Vagina (tissue), 2 donors: ENCODE measurements at places on chromosomes 4 and X. TPM values are rescaled to one million over a fixed set of nuclear protein-coding genes. Genes with fewer than 3 reads are reported as not detected.

Gene PNMA6F
- total RNA-seq, result not detected

GRCh38 chr4:158996669-158997074 is 106.2 kb upstream of the RAPGEF2 start:
- H3K27ac ChIP-seq, result no peak overlapping the region
- no peaks in the 10 kb centered on the region for H3K27me3 ChIP-seq
- no peaks in the 10 kb centered on the region for H3K36me3 ChIP-seq
- no peak for DNase-seq

DNA sequence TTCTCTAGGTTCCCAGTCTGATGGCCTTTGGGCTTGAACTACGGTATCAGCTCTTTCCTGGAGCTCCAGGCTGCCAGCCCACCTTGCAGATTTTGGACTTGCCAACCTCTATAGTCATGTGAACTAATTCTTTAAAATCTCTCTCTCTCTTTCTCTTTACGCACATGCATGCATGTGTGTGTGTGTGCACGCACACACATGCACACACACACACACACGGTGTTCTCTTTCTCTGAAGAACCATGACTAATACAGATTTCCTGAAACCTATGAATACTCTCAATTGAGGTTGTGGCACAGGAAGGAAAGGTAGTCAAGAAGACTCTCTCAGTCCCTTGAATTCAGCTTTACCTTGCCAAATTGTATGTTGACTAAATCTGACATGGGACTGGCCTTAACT is 6.2 kb upstream of the ZCCHC13 start:
- no peak for DNase-seq
- H3K4me1 ChIP-seq, result no peaks in the 10 kb centered on the region
- H3K4me3 ChIP-seq, result no peak overlapping the region
- H3K27me3 ChIP-seq, result no peaks in the 10 kb centered on the region

DNA sequence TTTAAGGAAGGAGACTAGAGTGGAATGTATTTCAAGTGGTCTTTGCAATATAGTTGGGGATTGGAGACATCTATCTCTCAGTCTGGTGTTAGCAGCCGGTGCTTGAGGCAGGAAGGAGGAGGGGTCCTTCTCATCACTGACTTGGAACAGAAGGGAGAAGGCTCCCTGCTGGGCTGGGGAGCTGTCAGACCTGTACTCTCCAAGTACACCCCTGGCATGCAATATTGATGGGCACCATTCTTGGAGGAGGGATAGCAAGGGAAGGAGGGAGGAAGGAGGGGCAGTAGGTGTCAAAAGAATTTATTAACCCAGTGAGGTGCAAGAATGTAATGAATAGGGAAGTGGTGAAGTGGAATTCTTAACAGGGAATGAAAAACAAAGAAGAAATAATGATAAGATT is 338.8 kb downstream of the UNC5C start:
- no peak overlapping the region for H3K4me3 ChIP-seq
- H3K4me1 ChIP-seq, result no peaks in the 10 kb centered on the region
- no peak overlapping the region for H3K27ac ChIP-seq

- H3K4me3 ChIP-seq, result no peak overlapping the region
- no peaks in the 10 kb centered on the region for H3K27me3 ChIP-seq
- H3K27ac ChIP-seq, result no peak overlapping the region
- no peaks in the 10 kb centered on the region for H3K36me3 ChIP-seq
Observed at GRCh38 chr4:78214078-78214477, 157.0 kb downstream of the FRAS1 start.

Gene APLN
- total RNA-seq, result not detected

GRCh38 chr4:124980276-124980752 is 267.8 kb upstream of the ANKRD50 start:
- H3K27me3 ChIP-seq, result no peaks in the 10 kb centered on the region
- no peaks in the 10 kb centered on the region for H3K36me3 ChIP-seq
- DNase-seq, result no peak
- no peaks in the 10 kb centered on the region for H3K4me1 ChIP-seq
- no peak overlapping the region for H3K4me3 ChIP-seq

Gene MAGEB2
- total RNA-seq, result not detected

DNA sequence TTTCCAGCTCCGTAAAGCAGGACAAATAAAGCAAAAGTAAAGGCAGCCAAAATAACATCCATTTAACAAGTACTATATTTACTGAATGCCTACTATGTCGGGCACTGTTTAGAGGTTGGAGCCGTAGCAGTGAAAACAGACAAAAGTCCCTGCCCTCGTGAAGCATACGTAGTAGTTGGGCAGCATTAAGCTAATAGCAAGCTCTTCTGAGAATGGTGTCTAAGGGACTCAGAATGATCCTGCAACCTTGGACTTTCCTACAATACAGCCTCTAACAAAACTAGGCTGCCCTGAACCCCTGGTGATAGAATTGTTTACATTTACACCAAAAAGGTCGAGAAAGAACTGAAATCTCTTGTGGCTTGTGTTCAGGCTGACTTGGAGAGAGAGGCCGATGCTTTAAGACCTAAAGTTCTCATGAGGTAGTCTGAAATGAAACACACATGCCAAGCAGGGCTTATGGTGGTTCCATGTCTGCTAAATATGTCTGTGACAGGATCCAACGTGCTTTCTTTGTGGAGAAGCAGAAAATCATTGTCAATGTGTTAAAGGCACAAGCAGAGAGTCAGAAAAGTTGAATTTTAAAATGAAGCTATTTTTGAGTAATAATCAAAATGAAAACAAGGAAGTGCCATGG is 898 bp upstream of the PDGFC start:
- H3K36me3 ChIP-seq, result no peaks in the 10 kb centered on the region
- H3K4me3 ChIP-seq, result peak overlapping the region; percentile 68
- no peak for DNase-seq
- no peaks in the 10 kb centered on the region for H3K27me3 ChIP-seq
- H3K4me1 ChIP-seq, result peaks cover 23% of the 10 kb centered on the region

GRCh38 chr4:128456171-128456570 is 168.6 kb upstream of the PGRMC2 start:
- no peaks in the 10 kb centered on the region for H3K27me3 ChIP-seq
- no peak for DNase-seq

DNA sequence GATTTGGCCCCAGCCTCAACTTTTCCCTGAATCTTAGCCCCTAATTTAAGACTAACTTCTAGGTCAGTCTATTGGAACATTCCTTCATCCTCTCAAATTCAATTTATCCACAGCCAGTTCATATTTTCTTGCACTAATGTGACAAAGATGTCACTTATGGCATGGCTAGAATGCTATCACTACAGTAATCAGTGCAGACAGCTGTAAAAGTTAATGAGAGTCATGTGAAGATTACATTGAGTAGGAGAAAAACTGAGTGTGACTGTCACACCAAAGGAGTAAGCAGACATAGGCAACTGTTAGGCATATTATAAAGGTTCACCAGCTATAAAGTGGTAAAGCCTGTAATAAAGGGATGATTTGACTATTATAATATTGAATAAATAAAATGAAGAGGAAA is 42.6 kb downstream of the GABRG1 start:
- no peak overlapping the region for H3K4me3 ChIP-seq
- no peak overlapping the region for H3K27ac ChIP-seq
- H3K27me3 ChIP-seq, result no peaks in the 10 kb centered on the region
- DNase-seq, result no peak

DNA sequence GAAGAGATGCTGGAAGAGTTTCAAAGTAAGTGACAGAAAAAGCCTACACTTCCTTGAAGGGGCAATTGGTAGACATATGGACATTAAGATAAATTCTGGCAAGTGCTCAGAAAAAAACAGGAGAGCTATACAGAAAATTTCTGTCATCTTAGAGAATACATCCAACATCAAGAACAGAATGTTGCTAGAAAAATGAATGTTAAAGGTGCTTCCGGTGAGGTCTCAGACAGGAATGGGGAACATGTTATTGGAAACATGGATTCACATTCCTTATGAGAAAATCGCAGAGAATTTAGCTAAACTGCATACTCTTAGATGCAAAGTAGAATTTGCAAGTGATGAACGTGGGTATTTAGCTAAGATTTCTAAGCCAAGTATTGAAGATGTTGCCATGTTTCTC is 9.5 kb downstream of the XAGE1B start:
- H3K36me3 ChIP-seq, result no peaks in the 10 kb centered on the region
- no peaks in the 10 kb centered on the region for H3K27me3 ChIP-seq
- no peak for DNase-seq
- H3K4me3 ChIP-seq, result no peak overlapping the region
- H3K4me1 ChIP-seq, result no peaks in the 10 kb centered on the region

- DNase-seq, result no peak
- no peaks in the 10 kb centered on the region for H3K27me3 ChIP-seq
- H3K4me1 ChIP-seq, result no peaks in the 10 kb centered on the region
- H3K27ac ChIP-seq, result no peak overlapping the region
Observed at GRCh38 chr4:72432282-72432681, 136.7 kb downstream of the ADAMTS3 start.

DNA sequence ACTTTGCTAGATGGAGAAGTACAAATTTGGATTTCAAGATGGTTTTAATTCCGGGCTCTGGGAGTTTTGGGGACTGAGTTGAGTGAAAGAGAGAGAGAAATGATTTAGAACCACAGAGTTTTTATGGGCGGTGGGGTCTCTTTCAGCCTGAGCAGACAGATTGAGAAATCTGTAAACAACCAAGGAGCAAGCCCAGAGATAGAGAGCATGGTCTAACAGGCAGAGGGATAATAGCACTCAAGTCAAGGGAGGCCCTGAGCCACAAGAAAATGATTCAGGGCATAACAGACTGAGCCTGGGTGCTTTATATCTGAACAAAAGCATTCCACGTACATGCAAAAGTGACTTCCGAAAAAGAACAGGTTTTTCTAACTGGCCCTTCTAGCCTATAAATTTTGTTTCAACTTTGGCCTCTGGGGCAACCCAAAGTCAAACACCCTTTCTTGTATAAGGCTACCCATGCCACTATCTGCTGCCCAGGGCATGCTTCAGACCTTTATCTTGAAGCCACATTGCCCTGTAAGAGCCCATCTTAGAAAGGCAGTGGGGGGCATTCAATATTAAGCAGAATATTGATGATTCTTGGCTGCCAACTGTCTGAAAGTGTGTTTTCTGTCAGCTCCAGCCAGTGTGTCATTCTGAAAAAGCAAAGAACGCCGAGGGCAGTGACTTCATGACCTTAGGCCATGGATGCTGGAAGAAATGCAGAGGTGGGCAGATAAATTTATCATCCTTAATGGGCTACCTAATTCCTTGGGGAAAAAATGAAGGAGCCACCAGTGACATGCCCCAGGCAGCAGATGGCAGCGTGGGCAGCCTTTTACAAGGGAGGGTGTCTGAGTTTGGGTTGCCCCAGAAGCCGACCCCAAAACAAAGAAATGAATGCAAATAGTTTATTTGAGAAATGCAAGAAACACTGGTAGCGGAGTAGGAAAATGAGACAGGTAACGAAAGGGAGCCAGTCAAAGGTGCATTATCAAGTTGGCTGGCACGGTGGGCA is 637.6 kb downstream of the MID1IP1 start:
- no peak for DNase-seq
- H3K4me3 ChIP-seq, result no peak overlapping the region
- no peaks in the 10 kb centered on the region for H3K36me3 ChIP-seq
- no peaks in the 10 kb centered on the region for H3K27me3 ChIP-seq
- H3K4me1 ChIP-seq, result no peaks in the 10 kb centered on the region

DNA sequence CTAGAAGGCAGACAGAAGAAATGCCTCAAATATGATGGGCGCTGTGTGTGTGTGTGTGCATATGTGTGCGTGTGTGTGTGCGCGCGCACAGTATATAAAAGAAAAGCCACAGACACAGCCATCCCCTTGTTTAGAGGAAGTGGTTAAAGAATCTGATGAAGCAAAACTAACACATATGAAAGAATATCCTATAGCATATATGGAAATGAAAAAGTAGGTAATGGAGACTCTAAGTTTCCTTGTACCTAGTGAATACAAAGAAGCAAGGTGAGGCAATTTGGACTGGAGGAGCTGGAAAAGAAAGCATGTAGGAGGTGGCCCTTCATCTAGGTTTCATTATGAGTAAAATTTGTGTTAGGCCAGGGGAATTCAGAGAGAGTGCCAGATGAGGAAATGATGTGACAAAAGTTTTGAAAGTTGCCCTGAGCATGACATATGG is 58.6 kb upstream of the MCF2 start:
- H3K4me1 ChIP-seq, result no peaks in the 10 kb centered on the region
- no peak overlapping the region for H3K27ac ChIP-seq
- H3K4me3 ChIP-seq, result no peak overlapping the region

DNA sequence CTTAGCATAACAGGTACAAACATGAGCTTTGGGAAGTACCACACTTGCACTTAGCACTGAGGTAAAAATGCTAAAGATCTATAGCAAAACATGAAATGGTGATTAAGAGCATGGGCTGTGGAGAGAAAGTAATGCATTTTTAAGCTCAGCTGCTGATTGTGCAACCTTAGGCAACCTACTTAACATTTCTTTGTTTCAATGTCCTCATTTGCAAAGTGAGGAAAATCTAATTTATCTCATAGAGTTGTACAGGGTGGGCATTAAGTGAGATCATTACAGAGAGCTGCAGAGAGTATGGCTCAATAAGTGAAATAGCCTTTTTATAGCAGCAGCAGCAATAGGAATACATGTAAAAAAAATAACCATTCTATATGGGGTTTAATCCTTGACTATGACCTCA is 87.0 kb downstream of the PAK3 start:
- no peaks in the 10 kb centered on the region for H3K36me3 ChIP-seq
- no peak for DNase-seq
- H3K4me1 ChIP-seq, result no peaks in the 10 kb centered on the region
- no peak overlapping the region for H3K27ac ChIP-seq
- no peak overlapping the region for H3K4me3 ChIP-seq

DNA sequence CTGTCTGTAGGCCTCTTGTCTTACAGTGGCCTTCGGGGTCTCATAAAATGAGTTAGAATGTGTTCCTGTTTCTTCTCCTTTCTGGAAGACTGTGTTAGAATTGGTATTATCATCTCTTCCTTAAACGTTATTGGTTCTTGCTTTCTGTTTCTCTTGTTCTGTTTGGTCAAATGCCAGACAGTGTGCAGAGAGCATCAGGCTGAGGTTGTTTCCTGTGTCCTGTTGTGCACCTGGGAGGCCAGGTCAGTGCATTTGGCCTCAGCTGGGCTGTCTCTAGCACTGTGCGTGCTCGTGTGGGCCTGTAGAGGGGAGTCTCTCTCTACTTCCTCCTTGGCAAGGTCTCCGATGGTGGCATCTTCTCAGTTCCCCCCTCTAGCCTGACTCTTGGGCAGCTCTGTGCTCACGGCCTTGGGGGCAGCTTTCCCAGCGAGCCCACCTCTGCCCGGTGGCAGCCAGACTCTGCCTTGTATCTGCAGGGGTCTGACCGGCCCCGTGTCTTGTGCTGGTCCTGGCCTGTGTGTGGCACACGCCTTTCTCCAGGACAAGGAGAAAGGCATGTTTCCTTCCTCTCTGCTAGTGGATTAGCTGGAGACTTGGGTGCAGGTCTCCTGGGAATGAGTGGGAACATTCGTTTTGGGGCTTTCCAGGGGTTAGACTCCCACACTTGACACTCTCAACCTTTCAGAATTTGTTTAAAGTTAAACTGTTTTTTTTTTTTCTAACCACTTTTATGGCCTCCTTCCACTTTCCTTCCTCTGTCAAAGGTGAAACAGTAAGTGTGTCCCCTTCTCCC is 62.3 kb downstream of the FAM193A start:
- no peaks in the 10 kb centered on the region for H3K27me3 ChIP-seq
- H3K27ac ChIP-seq, result no peak overlapping the region
- H3K4me1 ChIP-seq, result peaks cover 55% of the 10 kb centered on the region
- H3K36me3 ChIP-seq, result no peaks in the 10 kb centered on the region
- H3K4me3 ChIP-seq, result no peak overlapping the region

GRCh38 chr4:157265281-157265680 is 44.8 kb downstream of the GRIA2 start:
- H3K36me3 ChIP-seq, result no peaks in the 10 kb centered on the region
- no peak overlapping the region for H3K4me3 ChIP-seq
- H3K27me3 ChIP-seq, result no peaks in the 10 kb centered on the region
- DNase-seq, result no peak

- no peak for DNase-seq
- H3K4me3 ChIP-seq, result no peak overlapping the region
- no peaks in the 10 kb centered on the region for H3K4me1 ChIP-seq
- H3K27ac ChIP-seq, result no peak overlapping the region
Observed at GRCh38 chr4:14165222-14165920, 537.8 kb upstream of the BOD1L1 start.

Gene TRIM60
- total RNA-seq, result not detected

Gene PASD1
- not detected for total RNA-seq
